T-helper 1 cell (primary cell): ENCODE measurements at places on chromosomes 5 and 9.

DNA sequence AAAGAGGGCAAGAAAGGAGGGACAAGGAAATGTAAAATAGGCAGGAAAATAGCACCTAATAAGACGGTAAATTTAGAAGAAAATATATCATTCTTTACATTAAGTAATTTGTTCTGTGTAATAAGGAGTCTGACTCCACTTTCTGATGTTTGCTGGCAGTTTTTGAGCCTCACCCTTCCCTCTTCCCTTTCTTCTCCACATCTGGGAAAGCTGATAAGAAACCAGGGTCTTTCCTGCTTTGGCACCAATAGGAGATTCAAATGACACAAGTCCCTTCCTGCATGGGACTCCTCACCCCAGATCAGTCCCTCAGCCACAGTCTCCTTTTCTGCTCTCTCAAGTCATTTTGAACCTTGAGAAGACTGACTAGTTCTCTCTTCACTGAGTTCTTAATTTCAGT lies 31.2 kb upstream of the LECT2 start:
- no peak for DNase-seq

- DNase-seq = no peak
These were observed 128.5 kb upstream of the HMHB1 start for GRCh38 chr5:143683459-143683858.

- DNase-seq = no peak
These were observed 139.6 kb downstream of the CMYA5 start for GRCh38 chr5:79829260-79829659.

- DNase-seq = no peak
These were observed 108.9 kb downstream of the WNK2 start for GRCh38 chr9:93292664-93293328.

GRCh38 chr5:57447658-57448057 lies 35.0 kb downstream of the ACTBL2 start:
- no peak for DNase-seq
